Type B pancreatic cell (in vitro differentiated cells): ENCODE measurements at places on chromosomes 7 and 10.
A peak's percentile ranks its signal among the peaks of the same experiment; 100 is the strongest.

GRCh38 chr10:10623958-10624566 is 393.6 kb upstream of the CELF2 start:
- no peak for DNase-seq

DNA sequence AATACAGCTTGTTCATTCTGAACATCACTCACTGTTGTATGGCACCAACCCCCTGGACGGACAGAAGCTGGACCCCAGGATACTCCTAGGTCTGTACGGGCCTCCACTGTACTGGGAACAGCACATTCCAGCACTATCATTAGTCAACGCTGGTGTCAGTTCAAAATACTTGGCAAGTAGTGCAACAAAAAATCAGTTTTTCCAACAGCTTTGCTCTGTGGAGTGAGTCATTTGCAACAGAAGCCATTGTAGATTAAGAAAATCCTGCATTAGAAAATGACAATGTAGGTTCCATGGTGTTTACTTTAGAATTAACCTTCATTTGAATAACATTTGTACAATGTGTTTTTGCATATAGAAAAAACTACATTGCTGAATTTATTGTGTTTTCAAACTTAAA is 266.6 kb downstream of the HDAC9 start:
- DNase-seq, result no peak

DNA sequence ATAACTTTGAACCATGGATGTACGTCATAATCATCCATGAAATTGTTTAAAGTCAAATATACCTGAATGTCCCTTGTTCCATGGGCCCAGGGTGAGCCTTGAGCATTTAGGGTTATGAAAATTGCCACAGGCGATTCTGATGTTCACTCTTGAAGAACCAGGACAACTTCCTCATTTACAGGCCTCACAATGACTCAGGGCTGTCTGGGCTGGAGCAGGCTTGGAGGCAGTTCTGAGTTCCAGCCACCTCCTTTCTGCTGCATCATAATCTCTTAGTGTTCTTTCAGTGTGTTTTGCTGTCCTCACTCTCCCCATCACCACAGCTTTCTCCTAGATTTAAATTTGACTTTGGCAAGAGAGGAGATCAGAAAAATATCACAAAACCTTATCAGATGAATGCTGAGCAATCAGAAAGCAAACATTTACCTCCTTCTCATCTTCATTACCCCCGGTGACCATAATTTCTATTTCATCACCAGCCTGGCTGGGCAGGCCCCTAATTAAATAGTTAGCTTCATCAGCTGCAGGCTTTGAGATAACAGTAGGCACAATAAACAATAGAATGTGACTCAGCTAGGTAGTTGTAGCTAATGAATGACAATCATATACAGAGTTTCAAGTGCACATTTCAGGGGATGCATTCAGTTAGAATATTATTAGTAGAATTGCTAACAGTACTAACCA is 571.0 kb downstream of the SH2D4B start:
- DNase-seq, result no peak

- DNase-seq, result no peak
Observed at GRCh38 chr7:16646472-16647072, 591 bp downstream of the BZW2 start.

DNA sequence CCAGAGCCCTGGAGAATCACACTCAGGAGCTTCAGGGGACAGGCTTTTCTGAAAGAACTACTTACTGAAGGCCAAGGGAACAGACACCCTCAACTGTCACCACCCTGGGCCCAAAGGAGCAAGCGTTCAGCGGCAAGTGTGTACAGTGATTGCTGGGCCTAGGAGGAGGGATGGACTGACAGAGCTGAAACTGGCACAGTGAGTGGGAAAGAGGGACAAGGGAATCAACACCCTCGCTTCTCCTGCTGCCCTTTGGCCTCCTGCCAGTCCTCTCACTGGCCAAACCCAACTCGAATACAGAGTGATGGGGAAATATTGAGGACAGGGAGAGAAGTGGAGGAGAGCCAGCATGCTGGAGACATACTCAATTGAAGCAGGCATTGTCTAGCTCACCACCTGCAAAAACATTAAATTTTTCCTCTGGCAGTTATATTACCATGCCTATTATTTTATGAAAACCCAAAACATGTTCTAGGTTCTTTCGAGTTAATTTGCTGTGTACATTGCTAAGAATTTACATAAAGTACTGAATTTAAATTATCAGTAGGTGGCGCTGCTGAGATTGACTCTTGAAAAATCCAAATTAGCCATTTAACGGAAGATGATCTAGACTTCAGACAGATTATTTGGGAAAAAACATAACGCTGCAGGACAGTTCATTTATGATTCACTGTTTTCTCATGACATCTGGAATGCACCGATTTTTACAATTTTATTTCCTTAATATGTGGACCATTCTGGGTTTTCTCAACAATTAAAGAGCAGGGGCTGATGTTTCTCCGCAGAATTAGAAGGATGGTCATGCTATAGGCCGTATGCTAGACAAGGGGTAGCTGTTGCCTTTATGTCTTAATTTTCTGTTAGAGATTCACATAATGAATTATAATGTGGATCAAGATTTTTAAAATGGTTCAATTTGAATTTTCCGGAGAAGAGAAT is 14.7 kb upstream of the TMEM236 start:
- DNase-seq, result no peak

DNA sequence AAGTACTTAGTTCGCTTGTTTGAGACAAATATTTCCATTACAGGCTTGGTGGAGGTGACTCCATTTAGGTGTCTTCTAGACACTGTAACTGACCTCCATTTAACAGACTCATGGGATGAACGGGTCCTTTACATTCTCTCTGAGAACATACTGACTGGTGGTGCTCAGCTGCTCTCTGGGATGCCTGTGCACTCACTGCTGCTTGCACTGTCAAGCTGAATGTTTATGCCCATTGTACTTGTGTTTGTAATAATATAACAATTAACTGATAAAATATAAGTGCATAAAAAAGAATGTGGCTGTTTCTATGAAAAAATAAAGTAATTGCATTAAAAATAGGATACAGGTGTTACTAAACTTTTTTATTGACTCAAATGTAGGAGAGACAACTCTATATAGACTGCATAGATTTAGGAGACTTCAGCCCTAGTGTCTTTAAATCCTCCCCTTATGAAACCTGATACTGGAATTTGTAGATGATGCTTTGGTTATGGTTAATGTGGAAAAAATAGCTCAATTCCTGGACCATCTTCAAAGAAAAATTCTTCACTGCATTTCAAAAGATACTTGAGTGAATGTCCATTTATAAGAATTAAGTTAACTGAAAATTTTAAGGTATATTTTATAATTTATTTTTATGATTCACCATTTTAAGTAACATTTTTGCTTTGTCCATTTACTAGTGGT is 85.4 kb downstream of the CDK14 start:
- no peak for DNase-seq

GRCh38 chr10:63865210-63865609 is 344.0 kb downstream of the REEP3 start:
- no peak for DNase-seq

- DNase-seq, result no peak
Observed at GRCh38 chr10:14261336-14261735, 69.4 kb downstream of the FRMD4A start.

DNA sequence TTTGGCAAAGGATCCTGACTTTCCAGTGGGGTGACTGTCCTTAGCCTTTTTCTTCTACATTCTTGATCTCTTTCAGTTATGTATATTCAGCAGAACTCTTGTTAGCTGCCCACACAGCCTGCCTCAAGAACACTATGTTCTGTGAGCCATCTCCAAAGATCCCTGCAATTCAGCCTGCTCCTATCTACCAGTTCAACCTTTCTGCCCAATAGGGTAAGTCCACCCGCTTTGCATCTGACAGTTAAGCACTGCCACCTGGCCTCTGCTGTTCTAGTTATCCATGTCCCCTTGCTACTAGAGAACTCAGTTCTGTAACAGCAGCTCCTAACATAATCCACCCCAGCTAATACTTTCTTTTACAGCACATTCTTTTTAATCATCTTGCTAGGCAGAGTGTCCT is 13.5 kb downstream of the OR9A2 start:
- DNase-seq, result no peak

DNA sequence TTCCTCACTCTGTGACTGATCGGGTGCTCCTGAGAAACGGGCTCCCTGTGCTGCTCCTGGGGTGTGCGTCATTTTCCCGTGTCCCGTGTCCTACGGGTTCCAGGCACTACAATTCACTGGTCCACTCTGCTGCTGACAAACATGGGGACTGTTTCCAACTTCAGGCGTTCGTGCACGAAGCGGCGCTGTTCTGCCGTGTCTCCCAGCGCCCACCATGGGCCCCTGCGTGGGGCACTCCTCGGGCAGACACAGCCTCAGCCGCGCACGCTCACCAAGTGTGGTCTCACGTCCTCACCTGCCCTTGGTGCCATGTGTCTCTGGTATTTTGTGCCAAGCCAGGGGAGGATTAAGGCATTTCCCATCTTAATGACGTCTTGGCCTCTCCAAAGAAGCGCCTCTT is 19.0 kb downstream of the GPR146 start:
- DNase-seq, result no peak

DNA sequence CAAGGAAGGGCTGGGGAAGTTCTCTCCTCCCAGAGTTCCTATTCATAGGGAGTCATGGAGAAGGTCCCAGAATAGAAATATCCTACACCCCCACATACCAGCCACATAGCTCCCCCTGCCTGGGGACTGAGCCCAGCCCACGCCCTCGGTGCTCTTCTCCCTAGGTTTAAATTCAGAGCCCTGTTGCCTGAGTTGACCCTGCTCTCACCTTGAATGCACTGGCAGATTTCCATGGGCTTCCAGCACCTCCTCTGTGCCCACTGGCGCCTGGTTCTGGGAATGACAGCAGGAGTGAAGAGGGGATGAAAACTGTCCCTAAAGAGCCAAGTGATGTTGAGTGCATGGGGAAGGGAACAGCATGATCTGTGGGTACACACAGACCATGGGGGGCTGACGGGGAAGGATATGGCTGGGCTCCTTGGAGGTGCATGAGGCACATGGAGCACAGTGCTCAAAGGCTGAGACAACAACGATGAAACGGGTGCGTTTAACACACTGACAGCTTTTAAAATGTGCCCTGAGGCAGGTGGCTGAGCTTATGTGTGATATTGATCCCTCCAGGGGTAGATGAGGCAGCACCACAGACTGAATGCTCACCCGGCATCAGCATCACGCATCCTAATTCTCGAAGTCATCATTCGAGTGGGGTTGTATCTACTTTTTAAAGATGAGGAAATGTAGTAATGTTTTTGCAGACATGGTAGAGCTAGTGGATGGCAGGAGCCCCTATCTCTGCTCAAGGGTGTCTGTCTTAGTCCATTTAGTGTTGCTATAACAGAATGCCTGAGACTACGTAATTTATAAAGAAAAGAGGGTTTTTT is 53.7 kb upstream of the IGFBP3 start:
- DNase-seq, result no peak

- DNase-seq, result no peak
Observed at GRCh38 chr7:150367677-150368095, 936 bp upstream of the REPIN1 start.

DNA sequence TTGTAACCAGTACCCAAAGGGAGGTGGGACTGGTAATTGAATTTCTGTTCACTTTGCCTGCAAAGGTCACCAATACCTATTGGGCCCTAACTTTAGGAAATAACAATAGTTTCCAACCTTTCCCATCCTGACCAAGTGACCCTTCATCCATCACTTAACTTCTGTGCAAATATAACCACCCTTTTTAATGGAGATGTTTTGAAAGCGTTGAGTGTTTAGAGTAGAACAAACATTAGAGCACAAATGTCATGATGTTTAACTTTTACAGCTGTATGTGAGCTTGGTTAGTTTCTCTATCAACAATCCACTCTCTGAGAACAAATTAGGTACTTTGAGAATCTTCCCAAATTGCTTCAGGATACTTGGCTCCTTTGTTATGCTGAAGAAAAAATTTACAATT is 66.4 kb downstream of the MET start:
- no peak for DNase-seq

- peak; percentile 51 for DNase-seq
Observed at GRCh38 chr7:22555476-22555875, 55.5 kb upstream of the STEAP1B start.

DNA sequence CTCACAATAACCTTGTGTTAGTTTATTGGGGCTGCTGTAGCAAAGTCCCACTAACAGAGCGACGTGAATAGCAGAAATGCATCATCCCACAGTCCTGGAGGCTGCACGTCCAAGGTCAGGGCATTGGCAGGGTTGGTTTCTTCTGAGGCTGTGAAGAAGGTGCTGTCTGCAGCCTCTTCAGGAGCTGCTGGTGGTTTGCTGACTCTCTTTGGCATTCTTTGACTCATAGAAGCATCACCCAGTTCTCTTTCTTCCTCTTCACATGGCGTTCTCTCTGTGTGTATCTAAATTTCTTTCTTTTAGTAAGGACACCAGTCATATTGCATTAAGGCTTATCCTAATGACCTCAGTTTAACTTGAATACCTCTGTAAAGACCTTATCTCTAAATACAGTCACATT is 428.4 kb upstream of the KLF6 start:
- no peak for DNase-seq

DNA sequence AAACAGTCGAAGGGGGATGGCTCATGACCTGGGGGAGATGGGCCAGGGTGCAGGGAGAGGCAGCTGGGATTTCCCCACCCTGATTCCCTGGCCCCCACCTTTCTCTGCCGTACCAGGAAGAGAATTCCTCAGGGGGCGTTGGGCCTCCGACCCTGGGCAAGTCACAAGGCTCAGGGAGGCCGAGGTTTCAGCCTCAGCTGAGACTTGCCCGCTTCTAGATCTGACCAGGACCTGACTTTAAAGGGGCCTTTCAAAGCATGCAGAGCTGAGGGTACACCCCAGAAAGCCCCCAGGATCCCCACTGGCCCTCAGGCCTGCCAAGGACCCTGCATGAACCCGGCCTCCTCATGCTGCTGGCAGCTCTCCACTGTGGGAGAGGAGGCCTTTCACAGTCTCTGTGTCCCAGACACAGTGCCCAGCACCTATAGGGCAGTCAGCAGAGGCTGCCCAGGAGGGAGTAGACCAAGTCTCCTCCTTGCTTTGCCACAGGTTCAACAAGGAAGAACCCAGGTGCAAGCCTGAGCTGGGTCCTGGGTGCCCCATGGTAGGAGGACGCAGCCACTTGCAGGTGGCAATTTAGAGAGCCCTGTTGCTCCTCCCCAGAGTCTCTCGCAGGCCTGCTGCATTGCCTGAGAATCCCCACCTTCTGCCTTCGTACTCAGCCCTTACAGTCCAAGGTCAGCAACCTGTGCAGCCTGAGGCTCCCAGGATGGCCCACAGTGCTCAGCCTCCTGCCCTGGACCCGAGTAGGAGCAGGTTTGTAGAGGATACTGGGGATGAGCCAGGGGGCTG is 89.3 kb downstream of the CHST15 start:
- DNase-seq, result peak; percentile 51

GRCh38 chr7:159240962-159241361 is 96.3 kb upstream of the VIPR2 start:
- no peak for DNase-seq

GRCh38 chr7:124130-124949 is 68.0 kb upstream of the FAM20C start:
- DNase-seq, result no peak

GRCh38 chr7:77727936-77728701 is 31.9 kb downstream of the RSBN1L start:
- no peak for DNase-seq

GRCh38 chr7:117158941-117159697 is 163.7 kb downstream of the WNT2 start:
- DNase-seq, result no peak
